ENCODE measurements at places on chromosomes 7 and 10. TPM values are rescaled to one million over a fixed set of nuclear protein-coding genes. Genes with fewer than 3 reads are reported as not detected.

SLC26A3 gene
- polyA plus RNA-seq, result not detected

AGR3 gene
- not detected for polyA plus RNA-seq

SPDYE1 gene
- polyA plus RNA-seq, result 0.25 TPM

UNCX gene
- polyA plus RNA-seq, result not detected

GATAD1 gene
- 11.4 TPM for polyA plus RNA-seq

TMEM270 gene
- not detected for polyA plus RNA-seq

PIK3AP1 gene
- polyA plus RNA-seq, result 37.0 TPM

PRR15 gene
- polyA plus RNA-seq, result not detected

CLRN3 gene
- polyA plus RNA-seq, result not detected

SLC18A2 gene
- polyA plus RNA-seq, result 0.08 TPM

PVRIG gene
- polyA plus RNA-seq, result 131 TPM

- peaks cover 22% of the 10 kb centered on the region for H3K4me1 ChIP-seq
- no peaks in the 10 kb centered on the region for H3K27me3 ChIP-seq
- DNase-seq, result peak; percentile 0
- no peak overlapping the region for H3K27ac ChIP-seq
- no peak overlapping the region for H3K4me3 ChIP-seq
These were observed 13.2 kb downstream of the RASGEF1A start for GRCh38 chr10:43253461-43254198.

GRCh38 chr10:13873196-13873595, 286.4 kb downstream of the PRPF18 start:
- H3K27ac ChIP-seq, result no peak overlapping the region
- no peak overlapping the region for H3K4me3 ChIP-seq
- no peak for DNase-seq

DNA sequence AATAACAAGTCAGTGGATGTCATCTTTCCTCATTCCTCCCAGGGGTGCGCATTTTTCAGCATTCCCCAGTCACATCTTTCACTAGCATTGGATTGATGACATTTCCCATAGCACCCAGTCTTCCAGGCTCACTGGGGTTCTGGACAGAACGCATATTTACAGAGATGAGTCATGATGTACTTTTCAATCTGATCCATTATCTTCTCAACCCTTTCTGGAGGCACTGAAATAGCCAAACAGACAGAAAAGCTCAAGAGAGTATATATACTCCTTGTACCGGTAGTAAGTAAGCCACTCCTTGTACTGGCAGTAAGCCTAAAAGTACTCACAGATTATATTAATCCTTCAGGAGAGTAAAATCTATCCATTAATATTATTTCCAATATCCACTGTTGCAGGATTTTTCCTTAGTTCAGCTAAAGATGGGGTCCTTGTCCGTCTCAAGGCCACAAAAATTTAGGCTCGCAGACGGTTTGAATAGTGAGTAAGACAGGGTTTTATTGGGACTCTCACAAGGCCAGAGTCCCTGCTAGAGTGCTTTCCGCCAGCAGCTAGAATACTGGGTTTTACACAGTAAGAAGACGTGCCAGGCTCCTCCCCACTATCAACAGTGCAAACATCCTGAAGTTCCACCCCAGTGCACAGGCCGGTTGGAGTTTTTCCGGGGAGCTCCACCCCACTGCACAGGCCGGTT, 60.8 kb downstream of the MDH2 start:
- no peaks in the 10 kb centered on the region for H3K4me1 ChIP-seq
- H3K27ac ChIP-seq, result no peak overlapping the region
- H3K4me3 ChIP-seq, result no peak overlapping the region
- H3K27me3 ChIP-seq, result no peaks in the 10 kb centered on the region
- no peak for DNase-seq

DNA sequence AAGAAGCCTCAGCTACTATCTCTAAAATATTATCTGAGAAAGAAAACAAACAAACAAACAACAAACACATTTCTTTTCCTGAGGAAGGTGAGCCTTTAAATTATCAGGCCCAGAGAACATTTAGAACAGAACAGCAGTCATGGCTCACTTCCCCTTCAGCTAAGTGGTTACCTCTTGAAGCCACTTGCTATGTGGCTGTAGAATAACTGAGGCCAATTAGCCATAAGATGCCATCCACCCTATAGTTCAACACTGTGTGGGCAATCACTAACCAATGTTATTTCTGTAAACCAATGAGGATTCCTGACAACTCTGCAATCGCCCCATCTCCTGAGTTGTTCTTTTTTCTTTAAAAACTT, 3.7 kb upstream of the UPP1 start:
- peak overlapping the region; percentile 35 for H3K27ac ChIP-seq
- H3K4me1 ChIP-seq, result peaks cover 64% of the 10 kb centered on the region
- H3K27me3 ChIP-seq, result no peaks in the 10 kb centered on the region
- H3K4me3 ChIP-seq, result no peak overlapping the region
- DNase-seq, result no peak

- H3K27me3 ChIP-seq, result no peaks in the 10 kb centered on the region
- H3K4me1 ChIP-seq, result no peaks in the 10 kb centered on the region
- no peak overlapping the region for H3K4me3 ChIP-seq
- H3K36me3 ChIP-seq, result no peaks in the 10 kb centered on the region
These were observed 33.5 kb upstream of the AUTS2 start for GRCh38 chr7:69564454-69565417.

DNA sequence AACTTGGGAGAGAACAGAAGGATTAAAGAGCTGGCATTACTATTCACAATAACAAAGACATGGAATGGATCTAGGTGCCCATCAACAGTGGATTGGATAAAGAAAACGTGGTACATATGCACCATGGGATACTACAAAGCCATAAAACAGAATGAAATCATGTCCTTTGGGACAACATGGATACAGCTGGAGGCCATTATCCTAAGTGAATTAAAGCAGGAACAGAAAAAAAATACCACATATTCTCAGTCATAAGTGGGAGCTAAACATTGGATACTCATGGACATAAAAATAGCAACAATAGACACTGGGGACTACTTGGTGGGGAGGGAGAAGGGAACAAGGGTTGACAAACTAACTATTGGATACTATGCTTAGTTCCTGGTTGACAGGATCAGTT, 133.2 kb upstream of the ITGB1 start:
- H3K27me3 ChIP-seq, result no peaks in the 10 kb centered on the region
- H3K4me3 ChIP-seq, result no peak overlapping the region
- H3K4me1 ChIP-seq, result peaks cover 17% of the 10 kb centered on the region

- H3K27me3 ChIP-seq, result no peaks in the 10 kb centered on the region
- no peak overlapping the region for H3K4me3 ChIP-seq
- no peaks in the 10 kb centered on the region for H3K36me3 ChIP-seq
- H3K27ac ChIP-seq, result no peak overlapping the region
- H3K4me1 ChIP-seq, result no peaks in the 10 kb centered on the region
- DNase-seq, result no peak
These were observed 52.5 kb downstream of the CDC14C start for GRCh38 chr7:48976850-48977249.

DNA sequence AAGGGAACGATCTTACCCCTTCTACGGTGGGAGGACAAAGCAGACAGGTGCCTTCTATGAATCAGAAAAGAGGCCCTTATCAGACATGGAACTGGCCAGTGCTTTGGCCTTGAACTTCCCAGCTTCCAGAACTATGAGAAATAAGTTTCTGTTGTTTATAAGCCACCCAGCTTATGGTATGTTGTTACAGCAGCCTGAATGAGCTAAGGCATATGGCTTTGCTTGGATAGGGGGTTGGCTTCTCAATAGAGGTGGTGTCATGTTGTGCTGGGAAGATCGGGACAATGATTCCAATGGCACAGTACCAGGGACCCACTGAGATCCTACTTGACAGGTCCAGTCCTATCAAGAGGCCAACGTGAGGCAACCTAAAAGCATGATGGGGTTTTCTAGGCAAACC, 183.4 kb upstream of the BMPER start:
- H3K27ac ChIP-seq, result no peak overlapping the region
- H3K36me3 ChIP-seq, result no peaks in the 10 kb centered on the region
- DNase-seq, result no peak

- peak overlapping the region; percentile 31 for H3K27ac ChIP-seq
- no peaks in the 10 kb centered on the region for H3K36me3 ChIP-seq
- no peaks in the 10 kb centered on the region for H3K27me3 ChIP-seq
- H3K4me1 ChIP-seq, result peaks cover 18% of the 10 kb centered on the region
These were observed 1.5 kb downstream of the STX1A start for GRCh38 chr7:73717991-73718405.

GRCh38 chr7:22859641-22860290, 37.1 kb upstream of the TOMM7 start:
- no peak for DNase-seq
- peaks cover 8% of the 10 kb centered on the region for H3K36me3 ChIP-seq
- no peak overlapping the region for H3K4me3 ChIP-seq
- H3K27ac ChIP-seq, result no peak overlapping the region
- H3K4me1 ChIP-seq, result peaks cover 4% of the 10 kb centered on the region

GRCh38 chr7:149171892-149172533, 23.3 kb upstream of the ZNF282 start:
- H3K27ac ChIP-seq, result no peak overlapping the region
- DNase-seq, result no peak
- H3K36me3 ChIP-seq, result peaks cover 35% of the 10 kb centered on the region
- no peaks in the 10 kb centered on the region for H3K4me1 ChIP-seq
- H3K4me3 ChIP-seq, result no peak overlapping the region

DNA sequence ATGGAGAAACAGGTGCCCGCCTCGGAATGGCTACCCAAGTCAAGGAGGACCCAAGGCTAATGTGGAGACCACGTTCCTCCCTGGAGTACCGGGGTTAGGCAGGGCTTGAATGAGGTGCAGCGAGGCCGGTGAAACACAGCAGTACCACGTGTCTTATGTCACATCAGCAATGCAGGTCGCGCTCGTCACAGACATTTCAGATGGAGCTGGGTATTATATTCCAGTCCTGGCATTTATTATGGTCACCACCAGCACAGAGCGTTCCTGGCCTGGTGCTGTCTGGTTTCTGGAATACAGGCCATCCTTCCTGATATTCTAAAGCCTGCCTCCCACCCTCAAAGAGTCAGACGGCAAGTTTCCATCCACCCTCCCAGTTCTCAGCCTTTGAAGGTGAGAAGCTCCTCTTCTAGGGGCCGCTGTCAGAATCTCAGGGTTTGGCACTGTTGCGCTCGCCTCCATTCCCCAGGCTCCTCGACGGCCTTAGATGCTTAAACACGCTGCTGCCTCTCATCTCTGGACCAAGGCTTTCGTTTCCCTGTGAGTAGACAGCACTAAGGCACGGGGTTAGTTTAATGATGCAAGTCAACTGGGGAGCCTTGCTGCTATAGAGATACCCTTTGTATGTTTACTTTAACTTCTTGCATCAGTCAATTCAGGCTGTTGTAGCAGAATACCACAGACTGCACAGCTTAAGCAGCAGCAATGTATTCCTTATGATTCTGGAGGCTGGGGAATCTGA, 377.6 kb downstream of the DPP6 start:
- H3K27ac ChIP-seq, result no peak overlapping the region
- no peak for DNase-seq
- H3K4me3 ChIP-seq, result no peak overlapping the region
- no peaks in the 10 kb centered on the region for H3K27me3 ChIP-seq

GRCh38 chr10:3331690-3332230, 159.2 kb upstream of the PITRM1 start:
- H3K4me3 ChIP-seq, result no peak overlapping the region
- no peaks in the 10 kb centered on the region for H3K27me3 ChIP-seq
- no peak overlapping the region for H3K27ac ChIP-seq
- H3K4me1 ChIP-seq, result no peaks in the 10 kb centered on the region
- no peak for DNase-seq
- no peaks in the 10 kb centered on the region for H3K36me3 ChIP-seq

DNA sequence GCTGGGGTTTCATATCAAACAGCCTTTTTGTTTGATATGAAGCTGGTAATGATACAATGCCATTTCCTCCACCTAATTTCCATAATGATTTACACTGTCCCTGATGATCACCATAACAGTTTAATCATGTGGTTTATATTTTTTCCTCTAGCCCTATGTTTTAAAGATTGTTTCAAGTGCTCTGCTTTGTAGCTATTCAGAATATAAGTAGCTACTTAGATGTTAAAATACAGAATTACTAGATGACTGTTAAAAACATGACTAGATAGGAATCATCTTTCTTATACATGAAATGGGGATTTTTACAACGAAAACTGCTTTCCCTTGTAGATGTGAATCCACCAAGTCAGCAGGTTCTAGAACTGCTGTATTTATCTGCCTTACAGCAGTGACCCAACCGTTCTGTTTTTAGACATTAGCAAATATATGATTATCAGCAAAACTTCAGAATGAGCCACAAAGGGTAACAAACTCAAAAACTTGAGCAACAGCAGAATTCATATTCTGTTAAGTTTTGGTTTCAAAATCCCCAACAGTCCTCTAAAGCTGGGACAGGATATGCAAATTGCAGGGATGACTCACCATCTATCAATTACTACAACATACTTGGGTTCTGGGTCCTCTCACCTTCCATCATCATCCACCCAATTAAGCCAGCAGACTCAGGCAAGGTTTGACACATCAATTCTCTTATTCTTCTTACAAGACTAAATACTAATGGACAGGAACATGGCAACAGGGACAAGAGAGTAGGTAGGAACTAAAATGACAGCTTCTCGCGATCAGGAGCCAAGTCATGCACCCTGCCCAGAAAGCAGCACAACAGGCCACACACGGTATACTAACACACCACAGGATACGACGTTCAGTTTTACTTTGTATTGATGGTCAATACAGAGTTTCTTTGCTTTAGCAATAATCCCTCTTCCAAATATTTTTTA, 83.9 kb downstream of the PIP4K2A start:
- H3K27ac ChIP-seq, result peak overlapping the region; percentile 75
- peaks cover 99% of the 10 kb centered on the region for H3K4me1 ChIP-seq
- no peaks in the 10 kb centered on the region for H3K27me3 ChIP-seq
- no peak for DNase-seq

- H3K27me3 ChIP-seq, result no peaks in the 10 kb centered on the region
- no peak overlapping the region for H3K27ac ChIP-seq
- no peaks in the 10 kb centered on the region for H3K36me3 ChIP-seq
These were observed 126.5 kb upstream of the VKORC1L1 start for GRCh38 chr7:65746398-65746669.

DNA sequence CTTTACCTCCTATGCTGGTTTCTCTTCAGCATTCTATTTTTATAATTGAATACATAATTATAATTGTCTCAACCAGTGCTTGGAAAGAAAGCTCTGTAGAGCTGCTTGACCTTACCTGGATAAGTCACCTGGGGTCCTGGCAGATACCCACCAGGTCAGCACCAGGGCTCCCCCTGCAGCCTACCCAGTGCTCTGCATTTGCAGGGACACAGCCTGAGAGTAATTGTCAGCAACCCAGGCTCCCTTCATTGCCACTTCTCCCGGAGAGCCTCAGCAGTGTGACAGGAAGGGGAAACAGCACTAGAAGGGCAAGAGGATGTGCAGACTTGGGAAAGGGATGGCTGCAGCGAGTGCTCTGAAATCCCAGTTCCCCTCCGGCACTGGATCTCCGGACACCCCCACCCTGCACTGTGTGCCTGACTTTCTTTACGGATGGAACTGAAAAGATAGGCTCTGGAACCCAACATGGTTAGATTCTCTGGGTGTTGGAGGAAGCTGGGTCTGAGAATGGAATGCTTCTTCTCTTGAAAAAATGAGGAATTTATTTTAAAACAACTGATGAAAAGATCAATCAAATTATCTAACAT, 11.4 kb upstream of the PAX4 start:
- no peaks in the 10 kb centered on the region for H3K36me3 ChIP-seq
- H3K27ac ChIP-seq, result no peak overlapping the region
